ENCODE measurements at places on chromosomes 2 and 18.

GRCh38 chr2:140200764-140201163 lies 1420.6 kb upstream of the NXPH2 start:
- no peak for DNase-seq

GRCh38 chr2:158493458-158493857 lies 36.7 kb downstream of the PKP4 start:
- DNase-seq = peak; percentile 94

DNA sequence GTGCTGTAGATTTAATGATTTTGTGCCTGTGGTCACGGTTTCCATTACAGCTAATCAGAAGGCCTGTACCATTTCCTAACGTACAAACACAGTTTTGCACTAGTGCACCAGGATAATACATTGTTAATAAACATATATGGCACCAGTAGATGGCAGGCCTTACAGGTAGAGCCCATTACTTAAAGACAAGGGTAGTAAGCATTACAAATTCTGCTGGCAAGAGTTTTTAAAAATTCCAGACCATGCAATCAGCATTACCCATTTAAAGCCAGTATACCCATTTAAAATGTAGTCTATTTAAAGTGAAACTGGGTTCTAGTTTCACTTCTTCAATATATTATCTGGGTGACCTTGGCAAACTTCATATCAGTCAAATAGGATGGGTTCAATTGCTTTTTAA lies 224.2 kb downstream of the NUP35 start:
- no peak for DNase-seq

DNA sequence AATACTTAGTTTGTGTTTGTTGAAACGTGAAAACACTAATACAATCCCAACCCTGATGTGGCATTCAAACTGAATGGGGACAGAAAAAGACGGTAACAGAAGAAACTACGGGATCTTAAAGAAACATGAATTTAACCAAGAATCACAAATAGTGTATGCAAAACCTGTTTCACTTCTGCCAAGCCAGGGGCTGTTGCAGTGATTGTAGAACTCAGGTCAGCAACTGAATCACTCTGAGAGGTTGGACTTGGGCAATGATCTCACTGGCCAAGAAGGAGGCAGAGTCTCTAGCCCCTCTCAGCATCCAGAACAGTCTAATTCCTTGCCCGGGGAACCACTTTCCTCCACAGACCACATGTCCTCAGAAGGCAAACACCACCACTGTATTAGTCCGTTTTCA lies 54.9 kb upstream of the CRIM1 start:
- DNase-seq = no peak

GRCh38 chr18:31419457-31419932 lies 28.0 kb upstream of the DSG3 start:
- DNase-seq = no peak
